ENCODE measurements at places on chromosomes 11 and 22.
A peak's percentile ranks its signal among the peaks of the same experiment; 100 is the strongest.

DNA sequence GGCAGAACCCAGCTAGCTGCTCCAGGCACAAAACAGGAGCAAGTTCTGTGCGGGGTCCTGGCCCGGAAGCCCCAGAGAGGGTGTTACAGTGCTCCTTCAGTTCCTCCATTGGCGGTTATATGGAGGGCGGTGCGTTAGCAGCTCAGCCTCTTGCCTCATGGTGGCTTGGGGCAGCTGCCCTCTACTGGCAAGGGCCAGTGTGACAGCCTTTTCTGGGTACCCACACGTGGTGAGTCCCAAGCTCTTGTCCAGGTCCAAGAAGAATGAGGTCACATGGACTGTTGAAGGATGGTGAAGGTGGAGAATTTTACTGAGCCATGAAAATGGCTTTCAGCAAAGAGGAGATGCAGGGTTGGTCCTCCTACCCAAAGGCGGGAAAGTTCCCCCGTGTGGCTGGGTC is 100.5 kb downstream of the WT1 start:
- no peak overlapping the region for H3K27ac ChIP-seq
- H3K4me3 ChIP-seq, result no peak overlapping the region
- no peaks in the 10 kb centered on the region for H3K27me3 ChIP-seq

DNA sequence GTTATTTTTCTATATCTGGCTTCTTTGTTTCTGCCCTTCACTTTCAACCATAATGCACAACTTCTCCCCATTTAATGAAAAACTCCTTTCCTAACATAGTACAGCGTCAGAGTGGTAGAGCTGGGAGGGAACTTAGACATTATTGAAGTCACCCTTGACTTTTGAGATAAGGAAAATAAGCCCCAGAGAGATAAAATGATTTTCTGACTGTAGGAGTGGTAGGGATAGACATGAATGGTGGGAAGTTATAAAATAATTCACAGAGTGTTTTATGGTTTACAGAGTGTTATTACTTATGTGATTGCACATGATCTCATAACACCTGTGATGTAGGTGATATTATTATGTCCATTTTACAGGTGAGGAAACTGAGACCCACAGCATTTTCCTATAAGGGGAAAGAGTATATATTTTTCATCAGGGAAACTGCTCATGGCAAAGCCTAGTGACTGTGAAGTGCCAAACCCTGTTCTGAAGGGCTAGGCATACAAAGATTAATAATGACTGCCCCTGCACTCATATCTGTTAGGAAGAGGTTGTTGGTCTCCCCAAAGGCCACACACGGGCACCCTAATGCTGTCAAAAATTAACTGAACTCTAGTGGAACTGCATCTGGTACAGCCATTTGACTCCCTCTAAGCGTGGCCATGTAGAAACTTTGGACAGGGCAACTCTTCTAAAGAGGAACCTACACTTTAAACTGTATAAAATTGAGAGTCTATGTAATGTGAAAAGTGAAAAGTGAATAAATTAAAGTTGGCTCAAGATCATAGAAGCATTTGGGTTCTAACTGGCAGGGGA is 61.1 kb upstream of the PICALM start:
- no peak for DNase-seq
- no peaks in the 10 kb centered on the region for H3K27me3 ChIP-seq
- no peaks in the 10 kb centered on the region for H3K4me1 ChIP-seq
- no peak overlapping the region for H3K27ac ChIP-seq

- no peaks in the 10 kb centered on the region for H3K4me1 ChIP-seq
- H3K27ac ChIP-seq, result peak overlapping the region; percentile 60
- no peak for DNase-seq
- H3K27me3 ChIP-seq, result no peaks in the 10 kb centered on the region
- H3K4me3 ChIP-seq, result no peak overlapping the region
- no peaks in the 10 kb centered on the region for H3K36me3 ChIP-seq
These were observed 5.2 kb upstream of the SMTN start for GRCh38 chr22:31075961-31076360.

- H3K27ac ChIP-seq, result no peak overlapping the region
- H3K27me3 ChIP-seq, result no peaks in the 10 kb centered on the region
- no peak overlapping the region for H3K4me3 ChIP-seq
These were observed 79.8 kb upstream of the CNTN5 start for GRCh38 chr11:98940913-98941312.

DNA sequence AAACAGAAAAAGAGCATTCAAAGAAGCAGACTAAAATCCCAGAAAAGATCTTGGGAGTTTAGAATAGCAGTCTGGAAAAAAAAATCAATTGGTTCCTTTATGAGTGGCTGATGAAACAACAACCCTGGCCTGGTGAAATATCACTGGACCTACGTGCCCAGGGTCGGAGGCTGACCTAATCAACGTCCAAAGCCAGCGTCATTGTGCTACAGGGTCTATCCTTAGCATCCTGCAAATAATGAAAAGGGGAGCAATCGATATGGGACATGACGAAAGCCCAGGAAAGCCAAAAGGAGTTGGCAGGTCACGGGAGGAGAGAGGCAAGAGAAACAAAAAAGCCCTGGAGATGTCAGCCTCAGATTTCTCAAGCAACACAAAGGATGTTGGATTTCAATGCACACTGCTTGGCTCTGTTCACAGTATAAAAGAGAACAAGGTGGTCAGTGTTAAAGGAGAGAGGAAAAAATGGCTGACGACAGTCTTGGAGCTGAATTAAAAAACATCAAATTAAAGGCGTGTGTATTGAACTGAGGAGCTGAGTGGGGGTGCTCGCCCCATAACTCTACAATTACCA is 148.8 kb downstream of the BLID start:
- no peak overlapping the region for H3K4me3 ChIP-seq
- no peak overlapping the region for H3K27ac ChIP-seq
- no peaks in the 10 kb centered on the region for H3K4me1 ChIP-seq

DNA sequence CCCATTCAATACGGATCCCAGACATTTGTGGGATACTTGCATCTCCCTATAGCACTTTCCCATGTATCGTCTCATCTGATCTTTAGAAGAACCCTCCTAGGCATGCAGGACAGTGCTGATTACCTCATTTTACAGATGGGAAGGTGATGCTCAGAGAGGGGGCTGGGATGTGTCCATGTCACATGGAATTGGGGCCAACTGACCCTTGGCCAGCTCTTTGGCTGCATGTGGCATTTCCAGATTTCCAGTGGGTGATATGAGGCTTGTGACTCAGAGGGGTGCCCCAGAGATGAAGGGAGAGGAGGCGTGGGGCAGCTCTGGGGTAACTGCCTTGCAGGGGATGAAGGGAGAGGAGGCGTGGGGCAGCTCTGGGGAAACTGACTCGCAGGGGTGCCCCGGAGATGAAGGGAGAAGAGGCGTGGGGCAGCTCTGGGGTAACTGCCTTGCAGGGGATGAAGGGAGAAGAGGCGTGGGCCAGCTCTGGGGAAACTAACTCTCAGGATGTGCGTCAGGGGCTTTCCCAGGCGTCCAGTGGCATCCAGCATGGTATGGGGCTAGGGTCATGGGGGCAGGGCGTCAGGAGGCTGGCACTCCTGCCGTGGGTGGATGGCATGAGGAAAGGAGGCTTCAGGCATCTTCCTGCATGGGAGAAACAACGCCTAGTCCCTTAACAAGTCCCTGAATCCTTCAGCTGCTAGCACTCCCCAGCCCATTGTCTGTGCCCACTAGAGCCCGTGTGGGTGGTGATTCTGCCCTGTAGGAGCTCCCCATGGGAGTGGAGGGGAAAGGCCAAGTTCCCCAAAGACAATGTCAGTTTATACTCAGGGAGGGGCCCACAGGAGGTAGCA is 11.9 kb upstream of the CERK start:
- peaks cover 9% of the 10 kb centered on the region for H3K4me1 ChIP-seq
- no peaks in the 10 kb centered on the region for H3K36me3 ChIP-seq
- peak; percentile 81 for DNase-seq
- H3K27ac ChIP-seq, result no peak overlapping the region
- no peak overlapping the region for H3K4me3 ChIP-seq

GRCh38 chr11:92545906-92546471 is 321.4 kb downstream of the FAT3 start:
- DNase-seq, result no peak
- H3K27ac ChIP-seq, result no peak overlapping the region
- no peak overlapping the region for H3K4me3 ChIP-seq
- H3K36me3 ChIP-seq, result no peaks in the 10 kb centered on the region
